ENCODE measurements at places on chromosomes 1 and 21.
A peak's percentile ranks its signal among the peaks of the same experiment; 100 is the strongest.

DNA sequence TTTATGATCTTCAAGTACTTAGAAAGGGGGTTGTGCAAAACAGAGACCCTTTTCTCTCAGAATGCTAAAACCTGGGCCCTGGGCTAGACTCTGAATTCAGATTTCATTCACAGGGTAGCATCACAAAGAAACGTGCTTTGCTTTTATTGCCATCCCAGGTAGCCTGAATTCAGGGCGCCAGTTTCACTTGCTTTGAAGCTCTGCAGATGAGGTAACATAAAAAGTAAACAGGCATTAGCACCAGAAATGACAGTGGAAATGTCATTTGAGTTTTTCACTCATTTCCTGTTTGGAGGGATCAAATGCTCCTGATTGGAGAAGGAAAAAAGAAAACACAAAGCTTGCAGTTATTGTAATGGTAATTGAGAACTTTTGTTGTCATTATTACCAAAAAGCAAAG, 2.6 kb downstream of the SYPL2 start:
- DNase-seq: no peak

- DNase-seq: no peak
Measured at GRCh38 chr1:82392946-82393345, 592.2 kb downstream of the ADGRL2 start.

DNA sequence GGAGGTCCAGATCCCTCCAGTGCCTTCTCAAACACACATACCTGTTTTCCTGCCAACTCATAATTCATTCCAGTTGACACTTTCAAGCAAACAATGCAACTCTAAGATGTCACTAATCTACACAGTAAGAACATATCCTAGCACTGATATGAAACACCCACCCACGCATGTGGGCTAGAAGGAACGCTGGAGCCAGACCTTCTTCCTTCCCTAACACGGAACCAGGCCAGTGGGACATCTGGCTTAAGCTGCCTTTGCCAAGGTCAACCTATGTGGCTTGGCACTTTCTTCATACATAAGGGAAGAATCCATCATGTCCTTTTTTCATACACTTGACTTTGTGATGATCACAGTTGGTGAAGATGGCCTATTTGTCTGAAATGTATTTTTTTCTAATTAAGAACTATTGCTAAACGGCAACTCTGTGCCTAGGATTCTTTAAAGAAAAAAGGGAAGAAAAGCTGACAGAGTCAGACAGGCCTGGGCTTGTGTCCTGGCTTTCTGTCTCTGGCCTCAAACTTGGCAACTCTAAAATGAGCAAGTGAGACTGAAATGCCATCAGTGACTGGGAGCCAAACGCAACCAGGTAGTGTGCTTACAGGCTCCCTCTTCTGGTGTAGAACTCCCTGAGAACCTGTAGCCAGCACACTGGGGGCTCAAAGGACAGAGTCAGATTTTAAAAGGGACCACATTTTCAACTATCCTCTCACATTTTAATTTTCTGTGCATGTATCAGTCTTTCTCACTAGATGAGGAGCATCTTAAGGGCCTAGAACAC, 92.6 kb upstream of the BEND5 start:
- DNase-seq: no peak

DNA sequence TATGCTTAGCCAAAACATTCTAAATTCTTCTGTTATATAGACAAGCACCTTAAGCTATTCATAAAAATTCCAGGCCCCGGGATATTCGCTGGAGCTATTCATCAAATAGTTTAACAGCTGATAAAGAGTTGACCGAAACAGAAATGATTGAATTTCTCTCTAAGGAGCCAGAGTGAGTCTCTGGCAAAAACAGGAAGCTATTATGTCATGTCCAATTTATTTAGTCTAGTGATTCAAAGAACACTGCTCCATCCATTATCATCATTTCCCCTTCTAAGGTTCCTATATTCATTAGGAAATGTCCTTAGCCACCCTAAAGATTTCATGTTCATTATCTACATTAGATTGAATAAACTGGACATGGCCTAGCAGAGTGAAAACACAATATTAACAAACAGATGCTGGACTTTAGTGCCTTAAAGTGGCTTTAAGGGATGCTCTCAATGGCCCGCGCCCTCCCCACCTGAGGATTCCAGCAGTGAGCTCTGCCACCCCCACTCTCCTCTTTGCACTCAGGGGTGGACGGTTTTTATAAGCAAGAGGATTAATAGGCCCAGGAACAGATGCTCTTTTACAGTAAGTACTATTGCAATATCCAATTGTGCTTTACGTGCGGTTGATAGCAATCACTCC, 122.1 kb upstream of the RGS1 start:
- no peak for DNase-seq

- DNase-seq: peak; percentile 41
Measured at GRCh38 chr1:51192213-51192843, 43.7 kb upstream of the RNF11 start.

DNA sequence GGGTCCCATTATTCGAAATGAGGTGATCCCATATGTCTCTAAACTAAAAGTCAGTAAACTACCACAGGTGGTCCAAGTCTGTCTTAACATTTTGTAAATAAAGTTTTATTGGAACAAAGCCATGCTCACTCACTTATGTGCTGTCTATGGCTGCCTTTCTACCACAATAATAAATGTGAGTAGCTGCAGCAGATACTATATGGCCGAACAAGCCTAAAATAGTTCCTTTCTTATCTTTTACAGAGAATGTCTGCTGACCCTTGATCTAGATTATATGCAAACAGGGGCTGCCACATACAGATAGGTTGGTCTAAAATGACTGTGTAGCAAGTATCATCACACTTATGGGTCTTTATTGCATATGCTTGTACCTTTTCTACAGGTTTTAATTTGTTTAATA, 140.0 kb downstream of the VAV3 start:
- DNase-seq: no peak

DNA sequence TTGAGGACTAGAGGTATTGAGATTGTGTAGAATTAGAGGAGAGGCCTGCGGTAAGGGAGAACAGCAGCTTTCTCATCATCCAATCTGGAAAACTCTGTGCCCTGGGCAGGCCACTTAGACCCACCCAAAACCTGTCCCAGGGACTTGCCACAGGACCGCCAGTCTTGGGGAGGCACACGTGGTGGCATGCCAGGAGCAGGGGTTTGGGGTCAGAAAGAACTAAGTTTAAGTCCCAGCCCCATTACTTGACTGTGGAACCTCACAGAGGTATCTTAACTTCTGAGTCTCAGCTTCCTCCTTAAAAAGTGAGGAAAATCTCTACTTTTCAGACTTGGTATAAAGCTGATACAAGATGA, 356.6 kb downstream of the HHAT start:
- DNase-seq: no peak

GRCh38 chr1:47751193-47751592, 246.0 kb downstream of the TRABD2B start:
- no peak for DNase-seq

GRCh38 chr1:152951711-152952110, 4.7 kb downstream of the SPRR5 start:
- DNase-seq: no peak

Data from stimulated activated CD4-positive, alpha-beta T cell treated with anti-CD3 and anti-CD28 coated beads, Interleukin-1b, Interleukin-23, amount 100 ng/mL, for 48 hours (primary cell).